ENCODE measurements at places on chromosomes 6 and 20.

- DNase-seq, result no peak
Observed at GRCh38 chr6:16157909-16158308, 29.0 kb downstream of the MYLIP start.

DNA sequence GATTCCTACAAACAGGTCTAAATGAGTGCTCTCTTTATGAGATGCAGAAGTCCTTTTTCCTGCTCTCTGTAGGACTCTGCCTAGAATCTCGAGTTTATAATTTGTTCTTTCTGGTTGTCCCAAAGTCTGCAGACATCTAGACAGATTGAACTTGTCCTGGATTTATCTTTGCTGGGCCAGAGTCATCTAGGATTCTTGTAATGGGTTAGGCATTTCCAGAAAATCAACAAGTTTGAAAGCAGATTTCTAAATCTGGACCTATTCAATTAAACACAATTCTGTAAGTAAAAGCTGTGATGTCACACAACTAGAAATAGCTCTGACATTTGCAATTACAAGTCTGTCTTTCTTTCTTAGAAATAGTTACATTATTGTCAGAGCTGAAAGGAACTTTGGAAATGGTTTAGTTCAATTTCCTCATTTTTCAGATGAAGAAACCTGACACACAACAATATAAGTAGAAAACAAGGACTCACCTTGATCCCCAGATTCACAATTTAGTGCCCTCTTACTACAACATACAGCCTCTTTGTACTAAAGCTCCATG lies 4.2 kb upstream of the RSPO3 start:
- DNase-seq, result no peak

- DNase-seq, result no peak
Observed at GRCh38 chr6:37603284-37603683, 94.4 kb downstream of the MDGA1 start.

GRCh38 chr6:74656453-74656852 lies 549.4 kb downstream of the COL12A1 start:
- DNase-seq, result no peak

DNA sequence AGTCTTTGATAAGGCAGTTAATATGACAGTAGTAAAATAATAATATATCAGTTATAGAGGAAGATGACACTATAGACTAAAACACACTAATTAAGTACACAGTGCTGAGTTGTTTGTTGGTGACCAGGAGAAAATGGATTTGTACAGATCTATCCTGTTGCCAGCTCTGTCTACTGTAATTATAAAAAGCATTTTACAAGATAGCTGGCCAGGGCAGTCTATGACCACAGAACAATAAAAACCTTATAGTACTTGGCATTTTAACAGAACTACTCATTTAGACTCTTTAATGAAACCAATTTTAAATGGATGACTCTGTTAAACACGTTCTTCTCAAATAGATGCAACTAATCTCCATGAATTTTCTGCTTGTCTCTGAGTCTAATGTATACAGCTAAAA lies 367.5 kb downstream of the BTBD9 start:
- DNase-seq, result no peak

DNA sequence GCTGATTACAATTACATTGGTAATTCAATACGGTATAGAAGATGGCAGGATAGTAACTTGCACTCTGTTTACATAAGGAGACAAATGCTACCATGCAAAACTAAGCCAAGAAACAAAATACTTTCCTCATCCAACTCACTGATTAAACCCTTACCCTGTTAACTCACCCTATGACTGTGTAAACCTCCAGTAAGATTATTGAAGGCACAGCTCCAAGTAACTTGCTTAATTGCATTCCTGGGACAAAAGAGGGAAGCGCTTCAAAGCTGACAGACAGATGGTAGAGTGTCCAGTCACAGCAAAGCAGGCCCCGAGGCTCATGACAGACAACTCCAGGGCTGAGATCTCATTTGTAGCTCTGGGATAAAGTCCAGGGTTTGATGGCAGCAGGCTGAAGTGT lies 6.9 kb upstream of the KIF16B start:
- peak; percentile 83 for DNase-seq

DNA sequence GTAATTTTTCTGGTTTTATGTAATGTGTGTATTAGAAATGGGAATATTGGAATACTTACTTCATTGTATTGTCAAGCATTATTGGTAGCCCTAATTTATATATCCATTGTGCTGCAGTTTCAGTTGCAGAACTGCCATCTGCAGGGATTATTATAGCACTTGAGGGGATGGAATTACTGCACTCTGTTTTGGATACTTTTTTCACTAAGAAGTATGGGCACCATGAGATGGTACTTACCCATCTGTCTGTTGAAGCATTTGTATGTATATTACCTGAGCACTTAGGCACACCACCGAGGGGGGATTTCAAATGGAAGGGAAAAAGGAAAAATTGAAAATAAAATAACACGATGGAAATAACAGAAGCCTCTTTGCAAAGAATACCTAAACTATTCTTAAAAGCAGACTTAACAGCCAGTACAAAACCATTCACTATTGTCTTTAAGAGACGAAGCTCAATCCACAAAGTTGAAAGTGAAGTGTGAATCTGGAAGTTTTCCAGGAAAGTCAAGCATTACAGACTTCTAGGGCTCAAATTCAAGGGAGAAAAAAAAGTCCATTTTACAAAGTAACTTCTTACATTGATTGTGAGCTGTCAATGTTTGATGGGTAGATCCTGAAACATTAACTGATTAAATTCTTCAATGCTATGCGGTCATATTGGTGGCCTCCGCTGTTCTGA lies 318.7 kb downstream of the SOX4 start:
- DNase-seq, result no peak

DNA sequence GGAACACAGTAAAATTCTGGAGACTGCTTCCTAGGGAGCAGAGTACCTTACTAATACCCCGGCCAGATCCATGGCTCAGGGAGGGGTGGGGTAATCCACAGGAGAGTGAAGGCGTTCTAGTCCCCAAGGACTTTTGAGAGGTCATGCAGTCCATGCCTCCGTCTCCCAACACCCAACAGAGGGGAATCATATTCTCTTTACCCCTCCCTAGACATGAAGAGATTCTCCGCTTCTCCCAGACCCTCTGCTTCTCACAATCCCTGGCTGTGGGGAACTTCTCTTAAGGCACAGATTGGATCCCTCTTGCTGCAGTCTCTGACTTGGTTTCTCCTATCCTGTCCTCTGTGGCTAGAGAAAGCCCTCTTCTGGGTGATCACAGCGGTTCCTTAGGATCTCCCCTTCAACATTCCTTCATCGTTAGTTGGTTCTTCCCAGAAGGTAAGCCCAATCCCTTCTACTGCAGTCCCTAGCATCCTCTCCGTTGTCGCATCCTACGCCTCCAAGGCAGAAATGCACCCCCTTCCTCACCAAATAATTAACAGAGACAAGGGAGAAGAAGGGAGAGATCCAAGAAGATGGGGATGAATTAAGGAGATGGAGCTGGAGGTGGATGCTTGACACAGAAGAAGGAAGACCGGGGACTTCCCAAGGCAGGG lies 562 bp downstream of the GGT7 start:
- DNase-seq, result no peak
